ENCODE measurements at places on chromosomes 7 and 10.

DNA sequence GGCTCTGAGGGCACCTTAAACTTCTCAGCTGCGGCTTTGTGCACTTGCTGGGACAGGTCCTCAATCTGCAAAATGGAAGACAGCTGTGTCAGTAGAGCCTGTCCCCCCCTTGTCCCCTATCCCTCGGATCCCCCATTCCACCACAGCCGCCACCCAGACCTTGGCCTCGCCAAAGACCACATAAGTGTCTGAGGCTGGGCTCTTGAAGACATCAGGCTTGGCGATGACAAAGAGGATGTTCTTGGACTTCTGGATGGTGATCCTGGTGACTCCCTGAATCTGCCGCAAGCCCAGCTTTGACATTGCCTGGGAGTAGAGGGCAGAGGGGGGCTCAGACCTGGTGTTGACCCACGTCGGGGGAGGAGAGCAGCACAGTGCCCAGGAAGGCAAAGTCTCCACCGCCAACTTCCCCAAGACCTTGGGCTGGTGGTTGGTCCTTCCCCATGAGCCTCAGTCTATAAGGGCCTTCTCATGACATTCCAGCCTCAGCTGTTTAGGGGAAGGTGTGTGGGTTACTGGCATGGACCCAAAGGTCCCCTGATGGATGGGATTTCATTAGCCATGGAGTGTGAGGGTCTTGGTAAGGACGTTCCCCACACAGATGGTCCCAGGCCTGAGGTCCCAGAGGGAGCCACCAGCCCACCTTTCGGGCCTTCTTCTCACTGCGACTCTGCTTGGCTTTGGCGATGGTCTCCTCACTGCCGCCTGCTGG lies 7.7 kb downstream of the NACAD start:
- no peak for DNase-seq

DNA sequence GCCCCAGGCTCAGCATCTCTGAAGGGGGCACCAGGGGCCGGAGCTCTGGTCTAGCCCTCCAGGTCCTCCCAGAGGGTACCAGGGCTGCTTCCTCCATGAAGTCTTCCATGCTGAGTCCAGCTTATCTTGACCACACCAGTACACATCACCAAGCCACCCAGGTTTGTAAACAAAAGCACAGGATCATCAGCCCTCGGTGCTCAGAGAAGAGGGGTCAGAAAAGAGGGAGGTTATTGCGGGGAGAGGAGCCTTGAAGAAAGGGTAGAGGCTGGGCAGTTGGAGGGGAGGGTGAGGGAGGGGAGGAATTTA lies 23.9 kb downstream of the AQP1 start:
- no peak for DNase-seq

GRCh38 chr7:155738652-155739537 lies 73.4 kb downstream of the SHH start:
- peak; percentile 43 for DNase-seq

GRCh38 chr10:71035511-71036296 lies 147.3 kb upstream of the PCBD1 start:
- no peak for DNase-seq

GRCh38 chr10:72386916-72387586 lies 32.3 kb upstream of the DNAJB12 start:
- DNase-seq, result no peak

- DNase-seq, result no peak
These were observed 21.8 kb downstream of the MAP3K8 start for GRCh38 chr10:30455816-30456215.

- DNase-seq, result no peak
These were observed 14.5 kb downstream of the WNT16 start for GRCh38 chr7:121343302-121343701.

GRCh38 chr7:45515346-45515745 lies 58.8 kb upstream of the ADCY1 start:
- no peak for DNase-seq

DNA sequence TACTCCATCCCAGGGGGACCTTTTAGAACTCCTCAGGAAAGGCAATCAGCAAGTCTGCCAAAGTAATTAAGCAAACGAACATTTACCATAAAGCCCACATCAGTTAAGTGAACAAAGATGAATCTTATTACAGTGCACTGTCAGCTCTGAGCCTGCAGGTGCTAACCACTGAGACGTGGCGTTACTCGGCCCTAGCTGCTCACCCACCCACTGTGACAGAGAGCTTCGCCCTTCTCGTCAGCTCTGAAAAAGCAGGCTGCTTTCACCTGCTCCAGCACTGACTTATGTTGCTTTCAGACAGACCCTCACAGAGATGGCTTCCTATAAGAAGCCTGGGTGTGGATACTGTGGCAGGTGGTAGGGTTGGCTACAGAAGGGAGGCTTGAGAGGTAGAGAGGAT lies 57.7 kb upstream of the KCNIP2 start:
- no peak for DNase-seq

GRCh38 chr10:1375346-1376170 lies 319.4 kb downstream of the WDR37 start:
- DNase-seq, result no peak

DNA sequence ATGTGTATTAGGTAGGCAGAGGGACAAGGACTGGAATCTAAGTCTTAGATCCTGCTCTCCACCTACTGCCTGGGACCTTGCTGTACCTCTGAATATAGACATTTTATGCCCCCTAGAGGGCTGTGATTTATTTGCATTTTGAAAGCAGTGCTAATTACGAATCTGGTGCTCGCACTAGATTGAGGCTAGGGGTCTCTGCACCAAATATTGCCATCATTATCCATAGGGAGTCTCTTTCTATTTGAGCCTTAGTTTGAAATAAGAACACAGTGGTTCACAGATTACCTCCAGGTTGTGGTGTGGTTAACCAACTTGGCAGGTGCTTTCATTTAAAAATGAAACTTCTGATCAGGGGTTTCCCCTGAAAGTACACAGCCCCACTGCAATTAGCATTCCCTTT lies 41.8 kb downstream of the CNNM1 start:
- DNase-seq, result no peak

GRCh38 chr7:13279854-13280435 lies 592.5 kb downstream of the ARL4A start:
- peak; percentile 86 for DNase-seq

GRCh38 chr7:128727239-128727638 lies 11.9 kb upstream of the CALU start:
- DNase-seq, result no peak

DNA sequence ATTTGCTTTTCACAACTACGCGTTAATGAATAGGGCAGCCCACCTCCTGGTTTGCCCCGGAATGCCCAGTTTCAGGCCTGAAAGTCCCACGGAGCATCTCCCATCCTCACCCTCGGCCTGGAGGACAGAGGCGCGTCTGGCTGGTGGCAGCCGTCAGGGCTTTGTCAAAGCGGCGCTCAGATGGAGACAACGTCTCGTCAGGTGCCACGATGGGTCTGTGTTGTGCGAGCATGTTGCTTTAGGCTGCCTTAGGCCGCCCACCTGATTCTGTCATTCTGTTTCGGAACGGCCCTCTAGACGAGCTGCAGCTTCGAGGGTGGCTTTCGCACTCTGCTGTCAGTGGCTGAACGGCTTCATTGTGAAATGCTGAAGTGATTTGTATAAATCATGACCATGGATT lies 39.4 kb upstream of the CFAP46 start:
- no peak for DNase-seq

DNA sequence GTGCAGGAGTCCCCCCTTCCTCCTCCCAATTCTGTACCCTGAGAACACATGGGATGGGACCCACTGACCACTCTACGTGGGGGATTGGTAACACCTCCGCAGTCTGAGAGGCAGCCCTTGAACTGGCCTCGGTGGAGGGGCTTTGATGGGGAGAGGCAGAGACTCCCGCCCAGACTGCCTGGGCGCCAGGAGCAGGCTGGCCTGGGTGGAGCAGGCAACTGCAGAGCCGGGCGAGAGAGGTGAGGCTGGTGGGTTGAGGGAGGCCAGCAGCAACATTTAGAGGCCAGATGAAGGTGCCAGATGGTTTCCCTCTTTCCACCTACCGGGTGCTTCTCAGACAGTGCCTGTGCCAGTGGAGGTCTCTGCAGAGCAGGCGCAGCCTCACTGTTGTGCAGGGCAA lies 30.7 kb upstream of the ZNF467 start:
- DNase-seq, result no peak

DNA sequence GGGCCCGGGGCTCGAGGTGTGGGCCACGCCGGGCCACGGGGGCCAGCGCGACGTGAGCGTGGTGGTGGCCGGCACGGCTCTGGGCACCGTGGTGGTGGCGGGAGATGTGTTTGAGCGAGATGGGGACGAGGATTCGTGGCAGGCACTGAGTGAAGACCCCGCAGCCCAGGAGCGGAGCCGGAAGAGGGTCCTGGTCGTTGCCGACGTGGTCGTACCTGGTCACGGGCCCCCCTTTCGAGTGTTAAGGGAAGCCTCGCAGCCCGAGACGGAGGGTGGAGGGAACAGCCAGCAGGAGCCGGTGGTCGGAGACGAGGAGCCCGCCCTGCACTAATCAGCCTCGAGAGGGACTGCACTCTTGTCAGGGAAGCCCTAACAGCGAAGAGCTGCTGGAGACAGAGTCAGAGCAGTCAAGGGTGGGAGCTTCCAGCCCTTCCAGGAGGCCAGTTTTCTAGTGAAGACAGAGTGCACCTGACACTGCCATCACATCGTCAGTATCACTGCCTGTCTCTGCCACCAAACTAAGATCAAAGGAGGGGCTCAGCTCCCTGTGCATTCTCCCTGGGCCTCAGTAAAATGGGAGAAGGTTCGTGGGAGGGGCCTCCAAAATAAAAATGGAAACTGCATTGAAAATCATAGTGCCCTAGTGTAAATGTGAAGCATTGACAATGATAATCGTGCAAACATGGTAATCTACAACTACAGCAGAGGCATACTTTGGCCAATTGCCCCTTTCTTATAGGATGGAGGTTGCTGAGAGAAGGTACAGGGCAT lies 1.3 kb downstream of the MBLAC1 start:
- no peak for DNase-seq

DNA sequence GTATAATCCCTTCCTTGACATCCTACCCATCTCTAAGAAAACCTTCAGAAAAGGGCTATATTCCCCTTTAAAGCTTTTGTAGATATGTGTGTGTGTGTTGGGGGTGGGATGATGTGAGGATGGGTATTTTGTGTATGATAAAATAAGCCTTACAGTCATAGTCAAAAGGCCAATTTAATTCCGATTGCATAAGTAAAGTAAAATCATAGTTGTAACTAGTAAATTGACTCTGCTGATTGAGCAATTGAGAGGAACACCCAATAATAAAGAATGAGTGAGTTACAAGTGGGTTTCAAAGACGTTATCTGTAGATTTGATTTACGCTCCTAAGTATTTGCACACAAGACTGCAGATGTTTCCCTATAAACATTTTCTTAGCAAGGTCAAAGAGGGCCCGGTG lies 71.3 kb upstream of the ITPRID1 start:
- DNase-seq, result no peak

- no peak for DNase-seq
These were observed 26.8 kb upstream of the VKORC1L1 start for GRCh38 chr7:65846008-65846570.

GRCh38 chr7:2062648-2063047 lies 170.1 kb downstream of the MAD1L1 start:
- DNase-seq, result no peak

DNA sequence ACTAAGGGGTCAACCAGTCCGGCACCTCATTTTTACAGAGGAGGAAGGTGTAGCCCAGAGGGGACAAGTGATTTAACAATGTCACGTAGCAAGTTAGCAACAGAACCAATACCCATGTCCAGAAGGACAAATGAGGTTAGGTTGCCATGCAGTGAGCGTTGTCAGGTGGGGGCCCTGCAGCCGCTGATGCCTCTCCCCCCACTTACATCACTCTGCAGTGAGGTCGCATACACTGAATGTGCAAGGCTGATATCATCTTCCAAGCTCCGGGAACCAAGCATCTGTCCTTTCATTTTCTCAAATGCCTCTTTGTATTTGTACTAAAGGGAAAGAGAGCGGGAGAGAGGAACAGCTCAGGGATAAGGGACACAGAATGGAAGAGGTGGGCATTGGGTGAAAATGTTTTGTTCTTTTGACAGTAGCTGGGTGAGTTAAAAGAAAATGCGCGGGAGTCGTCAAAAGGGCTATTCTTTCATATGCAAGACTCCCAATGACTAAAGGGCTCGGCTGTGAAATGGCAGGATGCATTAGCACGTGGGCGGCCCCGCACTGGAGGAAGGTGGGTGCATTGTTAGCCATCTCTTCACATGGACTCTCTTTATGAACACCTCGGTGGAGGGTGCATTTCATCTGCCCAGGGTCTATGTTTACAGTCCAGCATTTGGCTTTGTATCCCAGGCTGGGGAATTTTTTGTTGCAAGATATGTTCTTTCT lies 49.7 kb downstream of the NRAP start:
- DNase-seq, result no peak

DNA sequence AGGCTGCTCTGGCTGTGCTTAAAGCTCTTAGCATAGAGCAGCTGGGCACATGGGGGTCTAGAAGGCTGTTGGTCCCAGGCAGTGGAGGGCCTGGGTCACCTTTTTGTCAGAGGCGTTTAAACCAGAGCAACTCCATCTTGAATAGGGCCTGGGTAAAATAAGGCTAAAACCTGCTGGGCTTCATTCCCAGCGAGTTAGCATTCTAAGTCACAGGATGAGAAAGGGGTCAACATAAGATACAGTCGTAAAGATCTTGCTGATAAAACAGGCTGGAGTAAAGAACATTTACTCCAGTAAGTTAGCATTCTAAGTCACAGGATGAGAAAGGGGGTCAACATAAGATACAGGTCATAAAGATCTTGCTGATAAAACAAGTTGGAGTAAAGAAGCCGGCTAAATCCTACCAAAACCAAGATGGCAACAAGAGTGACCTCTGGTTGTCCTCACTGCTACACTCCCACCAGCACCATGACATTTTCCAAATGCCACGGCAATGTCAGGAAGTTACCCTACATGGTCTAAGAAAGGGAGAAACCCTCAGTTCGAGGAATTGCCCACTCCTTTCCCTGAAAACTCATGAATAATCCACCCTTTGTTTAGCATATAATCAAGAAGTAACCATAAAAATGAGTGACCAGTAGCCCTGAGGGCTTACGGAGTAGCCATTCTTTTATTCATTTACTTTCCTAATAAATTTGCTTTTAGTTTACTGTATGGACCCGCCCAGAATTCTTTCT lies 96.8 kb upstream of the PCBD1 start:
- DNase-seq, result no peak

All from spinal cord (tissue), 10 donors.